ENCODE measurements at places on chromosomes 7 and 10.

DNA sequence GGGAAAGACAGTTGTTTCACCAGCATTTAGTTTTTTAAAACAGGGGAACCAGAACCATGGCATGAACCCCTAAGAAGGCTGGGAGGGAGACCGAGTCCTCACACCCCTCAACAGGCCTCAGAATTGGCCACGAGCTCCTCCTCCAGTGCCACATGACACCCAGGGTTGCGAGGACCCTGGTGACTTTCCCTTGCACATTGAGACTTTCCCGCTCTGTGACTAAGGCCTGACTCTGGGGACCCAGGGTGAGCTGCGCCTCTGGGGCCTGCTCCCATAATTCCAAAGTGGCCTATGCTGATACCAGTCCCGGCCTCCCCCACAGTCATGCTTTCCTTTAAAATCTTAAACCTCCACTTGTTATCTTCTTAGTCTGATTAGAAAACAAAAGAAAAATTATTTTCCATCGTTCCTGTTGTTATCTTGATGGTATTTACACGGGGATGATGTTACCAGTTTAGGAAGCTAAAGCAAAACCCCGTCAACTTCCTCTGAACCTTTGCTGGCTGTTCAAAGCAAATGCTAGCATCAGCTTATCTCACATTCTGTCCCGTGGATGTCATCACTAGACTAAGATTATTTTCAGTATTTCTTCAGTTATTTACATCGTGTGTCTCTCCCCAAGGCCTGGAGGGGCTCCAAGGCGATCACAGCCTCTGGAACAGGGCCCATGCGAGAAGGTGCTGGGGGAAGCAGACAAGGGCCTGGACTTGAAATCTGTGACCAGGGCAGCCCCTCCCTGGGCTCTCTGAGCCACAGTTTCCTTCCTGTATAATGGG, 42.1 kb downstream of the FAM53B start:
- no peak for DNase-seq

GRCh38 chr7:135074096-135074495, 73.8 kb upstream of the TMEM140 start:
- no peak for DNase-seq

DNA sequence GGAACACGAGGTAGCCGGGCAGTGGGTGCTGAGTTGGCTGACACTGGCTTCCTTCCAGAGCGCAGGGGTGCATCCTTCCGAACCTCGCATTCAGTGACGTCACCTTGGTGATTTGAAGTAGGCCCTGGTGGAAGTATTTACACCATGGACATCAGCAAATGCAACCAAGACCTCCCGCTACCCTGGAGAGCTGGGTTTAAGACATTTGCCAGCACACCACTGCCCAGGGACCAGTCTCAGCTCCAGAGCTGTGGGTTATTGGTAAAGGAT, 106.4 kb upstream of the GPR26 start:
- DNase-seq = no peak

- DNase-seq = no peak
Measured at GRCh38 chr10:8069627-8070026, 15.1 kb downstream of the GATA3 start.

- DNase-seq = no peak
Measured at GRCh38 chr10:96706331-96706853, 13.9 kb downstream of the PIK3AP1 start.

- peak; percentile 37 for DNase-seq
Measured at GRCh38 chr10:29005988-29006387, 282.9 kb upstream of the LYZL1 start.

- no peak for DNase-seq
Measured at GRCh38 chr7:85883-86515, 106.4 kb upstream of the FAM20C start.

DNA sequence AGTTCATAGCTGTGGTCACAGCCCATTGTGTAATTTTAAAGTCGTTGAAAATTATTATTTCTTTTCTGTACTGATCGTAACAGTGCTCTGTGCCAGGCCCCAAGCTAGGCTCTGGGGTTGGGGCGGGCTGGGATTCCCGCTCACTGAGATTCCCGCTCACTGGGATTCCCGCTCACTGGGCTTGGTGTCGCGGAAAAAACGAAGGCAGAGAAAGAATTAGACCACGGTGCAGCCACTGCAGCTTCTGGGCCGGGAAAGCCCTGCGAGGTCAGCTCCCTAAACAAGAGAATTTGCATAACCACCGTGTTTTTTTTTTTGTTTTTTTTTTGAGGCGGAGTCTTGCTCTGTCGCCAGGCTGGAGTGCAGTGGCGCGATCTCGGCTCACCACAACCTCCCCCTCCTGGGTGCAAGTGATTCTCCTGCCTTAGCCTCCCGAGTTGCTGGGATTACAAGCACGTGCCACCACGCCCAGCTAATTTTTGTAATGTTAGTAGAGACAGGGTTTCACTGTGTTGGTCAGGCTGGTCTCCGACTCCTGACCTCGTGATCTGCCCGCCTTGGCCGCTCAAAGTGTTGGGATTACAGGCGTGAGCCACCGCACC, 31.2 kb downstream of the FOXK1 start:
- peak; percentile 64 for DNase-seq

- DNase-seq = peak; percentile 86
Measured at GRCh38 chr7:150368096-150368883, at the start of gene REPIN1. TSS of gene REPIN1 (plus strand) at chr7:150368822. CDS start at chr7:150369712, 890 bp downstream.

DNA sequence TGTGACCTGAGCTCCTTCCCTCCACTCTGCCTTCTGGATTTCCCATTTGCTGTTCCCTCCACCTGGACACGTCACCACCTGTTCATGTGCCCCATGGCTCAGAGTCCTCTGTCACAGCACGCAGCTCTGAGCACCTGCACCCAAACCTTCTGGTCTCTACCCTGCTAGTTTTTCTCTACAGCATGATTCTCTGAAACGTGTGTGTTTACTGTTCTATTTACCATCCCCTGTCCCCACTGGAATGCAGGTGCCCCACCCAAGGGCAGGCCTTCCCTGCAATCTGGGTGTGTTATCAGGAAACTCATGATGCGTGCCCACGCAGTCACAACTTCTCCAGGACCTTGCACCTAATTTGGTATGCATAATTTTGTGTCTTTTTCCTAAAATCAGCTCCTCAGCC, 284.4 kb upstream of the IGFBP3 start:
- DNase-seq = no peak

GRCh38 chr10:11661441-11661840, 50.0 kb upstream of the USP6NL start:
- no peak for DNase-seq

DNA sequence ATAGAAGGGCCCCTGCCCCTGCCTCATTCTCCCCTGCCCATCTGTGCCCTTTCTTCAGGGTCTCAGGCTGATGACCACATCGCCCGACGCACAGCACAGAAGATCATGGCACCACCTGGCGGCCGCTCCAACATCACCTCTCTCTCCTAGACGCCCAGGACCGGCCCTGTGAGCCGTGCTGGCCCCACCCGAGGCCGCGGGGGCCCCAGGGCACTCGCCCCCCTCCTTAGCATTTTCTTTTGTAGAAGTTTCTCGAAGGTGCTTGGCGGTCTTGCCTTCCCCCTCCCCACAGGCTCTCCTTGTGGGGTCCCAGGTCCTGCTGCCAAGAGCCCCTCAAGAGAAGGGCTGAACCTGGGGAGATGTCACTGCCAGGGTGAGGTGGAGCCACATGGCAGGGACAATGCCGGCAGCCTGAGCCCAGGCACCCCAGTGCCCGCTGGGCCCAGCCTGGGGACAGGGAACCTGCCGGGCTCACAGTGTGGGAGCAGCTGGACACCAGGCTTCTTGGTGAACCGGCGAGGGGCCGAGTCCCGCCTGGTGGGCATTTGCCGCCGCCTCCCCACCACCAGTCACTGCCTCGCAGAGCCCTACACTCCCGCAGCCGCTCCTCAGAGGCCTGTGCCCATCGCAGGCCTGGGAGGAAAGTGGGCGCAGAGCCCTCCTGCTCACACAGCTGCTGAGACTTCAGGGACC, 18.2 kb downstream of the DPYSL4 start:
- DNase-seq = no peak

DNA sequence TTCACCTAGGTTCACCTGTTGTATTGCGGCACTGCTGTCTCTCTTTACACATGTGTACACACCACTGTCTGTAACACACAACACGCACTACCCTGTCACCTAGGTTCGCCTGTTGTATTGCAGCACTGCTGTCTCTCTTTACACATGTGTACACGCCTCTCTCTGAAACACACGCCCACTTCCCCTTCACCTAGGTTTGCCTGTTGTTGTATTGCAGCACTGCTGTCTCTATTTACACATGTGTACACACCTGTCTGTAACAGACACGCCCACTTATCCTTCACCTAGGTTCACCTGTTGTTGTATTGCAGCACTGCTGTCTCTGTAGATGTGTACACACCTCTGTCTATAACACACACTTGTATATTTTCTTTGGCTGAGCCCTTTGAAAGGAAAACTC, 51.5 kb downstream of the WDR37 start:
- DNase-seq = no peak

GRCh38 chr10:115762029-115762428, 511.0 kb downstream of the GFRA1 start:
- no peak for DNase-seq

DNA sequence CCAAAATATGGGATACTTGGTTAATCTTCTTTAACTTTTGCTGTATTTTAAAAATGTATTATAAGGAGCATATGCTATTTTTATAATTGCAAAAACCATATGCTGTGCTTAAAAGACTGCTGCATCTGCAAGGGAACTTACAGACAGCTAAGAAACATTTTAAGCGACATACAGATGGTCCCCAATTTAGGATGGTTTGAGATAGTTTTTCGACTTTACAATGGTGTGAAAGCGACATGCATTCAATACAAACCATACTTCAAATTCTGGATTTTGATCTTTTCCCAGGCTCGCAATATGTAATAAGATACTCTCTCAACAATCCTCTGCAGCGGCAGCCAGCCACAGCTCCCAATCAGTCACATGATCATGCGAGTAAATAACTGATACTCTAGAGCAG, 73.2 kb downstream of the SHTN1 start:
- DNase-seq = no peak

- no peak for DNase-seq
Measured at GRCh38 chr10:112259688-112260087, 23.5 kb upstream of the TECTB start.

GRCh38 chr10:53852450-53853175, 948.4 kb downstream of the PCDH15 start:
- DNase-seq = no peak

GRCh38 chr10:93751832-93752231, 5.9 kb upstream of the LGI1 start:
- DNase-seq = peak; percentile 42

GRCh38 chr10:52146766-52147165, 167.3 kb upstream of the DKK1 start:
- no peak for DNase-seq

- DNase-seq = no peak
Measured at GRCh38 chr7:28539289-28539981, 127.1 kb downstream of the CREB5 start.

- DNase-seq = no peak
Measured at GRCh38 chr7:12030116-12030515, 181.0 kb upstream of the TMEM106B start.

DNA sequence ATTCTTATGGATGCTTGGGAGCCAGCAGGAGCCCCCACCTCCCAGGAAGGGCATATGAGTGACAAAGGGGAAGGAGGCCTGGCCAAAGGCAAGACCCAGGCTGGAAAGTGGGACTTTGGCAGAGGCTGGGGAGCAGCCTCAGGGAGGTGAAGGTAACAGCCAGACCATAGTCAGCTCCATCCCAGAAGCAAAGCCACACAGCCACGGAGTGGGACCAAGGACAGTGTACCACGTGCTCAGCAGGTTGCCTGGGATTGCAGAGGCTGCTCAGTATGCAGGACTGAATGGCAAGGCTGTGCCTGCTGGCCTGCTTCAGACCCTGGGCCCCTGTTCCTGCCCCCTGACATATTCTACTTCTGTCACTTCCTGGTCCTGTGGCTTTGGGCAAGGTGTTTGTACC, 17.6 kb upstream of the GPR26 start:
- no peak for DNase-seq

GRCh38 chr10:13221572-13221971, 12.6 kb downstream of the UCMA start:
- no peak for DNase-seq

- peak; percentile 3 for DNase-seq
Measured at GRCh38 chr7:105413887-105414437, 25.2 kb upstream of the SRPK2 start.

- DNase-seq = no peak
Measured at GRCh38 chr7:42407021-42407710, 170.2 kb upstream of the GLI3 start.

DNA sequence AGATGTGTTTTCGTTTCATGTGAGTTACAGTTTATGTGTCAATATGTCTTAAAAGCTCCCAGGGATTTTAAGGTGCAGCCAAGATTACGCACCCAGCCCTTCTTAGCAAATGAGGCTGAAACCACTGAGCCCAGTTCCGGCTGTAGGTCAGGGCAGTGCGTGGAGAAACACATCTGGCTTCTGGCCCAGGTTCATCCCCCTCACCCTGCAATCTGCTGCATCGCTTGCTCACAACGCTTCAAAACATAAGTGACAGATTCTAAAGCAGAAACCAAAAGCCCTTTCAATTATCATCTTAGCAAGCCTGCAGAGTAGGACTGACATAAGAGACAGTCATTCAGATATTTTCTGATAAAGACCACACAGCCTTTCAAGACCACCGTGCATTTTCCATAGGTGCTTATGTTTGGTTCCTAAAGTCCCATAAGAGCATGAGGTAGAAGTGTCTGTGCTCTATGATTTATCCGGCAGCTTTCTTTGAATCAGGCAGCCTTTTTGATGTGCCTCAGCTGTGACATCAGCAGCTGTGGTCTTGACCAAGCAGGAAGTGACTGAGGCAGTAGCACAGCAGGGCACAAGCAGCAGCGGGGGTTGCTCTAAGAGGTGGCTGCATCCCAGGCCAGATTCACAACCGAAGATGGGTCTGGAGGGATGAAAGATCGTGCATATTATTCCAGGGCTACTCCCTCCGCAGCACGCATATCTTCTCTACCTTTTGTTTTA, 72.1 kb upstream of the LYZL2 start:
- DNase-seq = peak; percentile 54

DNA sequence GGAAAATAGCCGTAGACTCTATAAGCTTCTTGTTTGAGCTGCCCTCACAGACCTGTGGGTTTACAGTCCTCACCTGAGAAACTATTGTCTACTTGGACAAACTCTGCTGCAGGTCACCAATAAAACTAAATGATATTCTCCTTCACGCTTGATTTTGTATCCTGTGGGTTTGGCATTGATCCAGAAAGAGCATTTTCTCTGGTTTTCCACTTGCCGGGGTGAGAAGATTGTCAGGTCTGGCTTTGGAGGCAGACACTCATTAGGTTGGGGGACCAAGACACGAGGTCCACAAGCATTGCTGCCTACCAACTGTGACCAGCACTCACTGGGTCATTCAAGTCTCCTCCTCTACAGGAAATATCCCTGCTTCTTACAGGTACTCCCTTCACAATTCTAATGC, 68.5 kb downstream of the CDC14C start:
- DNase-seq = no peak

DNA sequence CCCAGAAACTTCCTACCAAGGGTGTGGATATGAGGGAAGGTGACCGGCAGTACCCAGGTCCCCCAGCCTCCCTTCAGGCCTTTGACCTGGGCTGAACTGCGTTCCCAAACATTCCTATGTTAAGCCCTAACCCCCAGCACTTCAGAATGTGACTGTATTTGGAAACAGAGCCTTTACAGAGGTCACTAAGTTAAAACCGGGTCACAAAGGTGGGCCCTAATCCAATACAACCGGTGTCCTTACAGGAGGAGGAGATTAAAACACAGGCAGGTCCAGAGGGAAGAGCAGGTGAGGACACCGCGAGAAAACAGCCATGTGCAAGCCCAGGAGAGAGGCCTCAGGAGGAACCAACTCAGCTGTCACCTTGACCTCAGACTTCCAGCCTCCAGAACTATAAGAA, 28.0 kb downstream of the GRB10 start:
- no peak for DNase-seq

- no peak for DNase-seq
Measured at GRCh38 chr7:5701085-5701914, 80.2 kb downstream of the RNF216 start.

GRCh38 chr7:66961096-66961495, 34.3 kb downstream of the SBDS start:
- DNase-seq = no peak
